ENCODE measurements at places on chromosomes 13 and 19. TPM values are rescaled to one million over a fixed set of nuclear protein-coding genes. Genes with fewer than 3 reads are reported as not detected.

Gene DCLK1
- 1.6 TPM for total RNA-seq

Gene VSIG10L
- 5.9 TPM for total RNA-seq

Gene PSG4
- total RNA-seq: not detected

Gene ZNF737
- total RNA-seq: 14.2 TPM

Gene LATS2
- total RNA-seq: 29.8 TPM

Gene STARD13
- total RNA-seq: 63.8 TPM

Gene MBD3L2
- not detected for total RNA-seq

Gene CPB2
- not detected for total RNA-seq

Gene KCNRG
- 0.69 TPM for total RNA-seq

Gene IZUMO1
- 3.3 TPM for total RNA-seq

Gene DPF1
- 6.0 TPM for total RNA-seq

Gene ACER1
- not detected for total RNA-seq

- H3K4me3 ChIP-seq: no peak overlapping the region
- no peak overlapping the region for H3K27ac ChIP-seq
- H3K4me1 ChIP-seq: peaks cover 8% of the 10 kb centered on the region
- DNase-seq: peak; percentile 50
Measured at GRCh38 chr19:4660181-4660791, 9.9 kb downstream of the MYDGF start.

DNA sequence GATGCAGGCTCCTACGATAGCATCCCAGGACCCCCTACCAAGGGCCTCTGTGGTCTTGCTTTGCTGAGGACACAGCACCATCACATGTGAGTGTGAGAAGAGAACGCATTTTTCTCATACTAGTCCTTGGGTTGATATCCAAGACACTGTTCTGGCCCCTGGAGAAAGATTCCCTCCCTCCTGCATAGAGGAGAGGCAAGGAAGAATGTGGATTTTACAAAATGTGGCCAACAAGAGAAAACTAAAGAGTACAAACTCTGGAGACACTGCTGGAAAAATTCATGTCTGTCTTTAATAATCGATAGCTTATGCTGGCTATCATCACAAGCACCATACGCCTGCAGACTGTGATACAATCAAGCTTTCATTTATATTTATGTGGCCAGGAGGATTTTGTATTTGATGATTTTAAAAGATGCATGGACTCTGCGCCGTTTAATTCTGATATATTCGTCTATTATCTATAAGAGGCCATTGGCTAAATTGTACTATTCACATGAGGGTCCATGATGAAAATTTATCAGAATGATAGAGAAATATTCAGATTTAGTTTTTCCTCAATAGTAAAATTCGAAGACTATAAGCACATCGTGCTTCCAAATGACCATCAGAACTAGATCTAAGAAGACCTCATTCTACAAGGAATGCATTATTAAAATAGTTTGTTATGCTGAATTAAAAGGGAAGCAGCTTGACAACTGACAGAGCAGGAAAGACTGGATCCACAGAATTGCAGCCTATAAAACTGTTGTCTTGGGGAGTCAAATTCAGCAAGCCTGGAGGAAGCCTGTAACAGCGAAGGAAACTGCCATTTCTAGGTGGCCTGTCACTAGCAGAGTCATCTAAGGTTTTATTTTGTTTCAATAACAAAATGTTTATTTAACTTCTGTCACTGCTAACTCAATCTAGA is 578.7 kb downstream of the DIAPH3 start:
- H3K4me1 ChIP-seq: peaks cover 5% of the 10 kb centered on the region
- DNase-seq: no peak
- H3K27me3 ChIP-seq: peaks cover 3% of the 10 kb centered on the region
- H3K4me3 ChIP-seq: no peak overlapping the region
- H3K36me3 ChIP-seq: no peaks in the 10 kb centered on the region

GRCh38 chr13:30395192-30396158 is 26.8 kb upstream of the UBE2L5 start:
- H3K36me3 ChIP-seq: no peaks in the 10 kb centered on the region
- DNase-seq: peak; percentile 36
- H3K27me3 ChIP-seq: peaks cover 5% of the 10 kb centered on the region
- H3K4me1 ChIP-seq: peaks cover 4% of the 10 kb centered on the region

DNA sequence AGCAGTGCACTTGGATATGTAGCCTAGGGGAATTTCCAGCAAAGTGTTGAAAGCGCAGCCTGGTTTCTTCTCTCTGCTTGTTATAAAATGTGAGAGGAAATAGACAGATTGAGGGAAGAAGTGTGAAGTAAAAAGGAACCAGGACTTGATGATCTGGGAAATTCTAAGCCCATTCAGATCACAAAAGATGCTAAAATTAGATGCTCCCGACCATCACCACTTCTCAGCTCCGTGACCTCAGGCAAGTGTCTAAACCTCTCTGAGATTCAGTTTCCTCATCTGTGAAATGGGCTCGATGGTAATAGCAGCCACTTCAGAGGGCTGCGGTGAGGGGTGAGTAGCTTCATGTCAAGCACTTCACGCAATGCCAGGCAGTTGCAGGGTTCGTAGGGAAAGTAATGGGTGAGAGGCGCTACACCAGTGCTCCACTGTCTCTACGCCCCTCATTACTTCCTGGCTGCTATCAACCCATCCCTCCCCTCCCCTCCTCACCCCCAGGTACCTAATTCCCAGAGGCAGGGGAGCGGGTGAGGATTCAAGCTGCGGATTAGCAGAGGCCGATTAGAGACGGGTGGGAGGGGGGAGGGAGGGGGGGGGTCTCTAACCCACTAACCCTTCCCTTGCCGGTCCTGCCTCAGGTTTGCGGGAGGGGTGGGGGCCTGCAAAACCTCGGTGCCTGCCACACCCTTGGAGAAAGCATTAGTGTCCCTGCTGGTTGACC is 9.0 kb upstream of the NFIC start:
- no peak for DNase-seq
- no peaks in the 10 kb centered on the region for H3K4me1 ChIP-seq
- H3K27me3 ChIP-seq: peaks cover 27% of the 10 kb centered on the region
- H3K27ac ChIP-seq: no peak overlapping the region
- H3K4me3 ChIP-seq: peak overlapping the region; percentile 84

- no peak overlapping the region for H3K4me3 ChIP-seq
- H3K4me1 ChIP-seq: no peaks in the 10 kb centered on the region
- peaks cover 4% of the 10 kb centered on the region for H3K27me3 ChIP-seq
- no peak for DNase-seq
Measured at GRCh38 chr19:40335101-40335500, 13.1 kb downstream of the C19orf47 start.

DNA sequence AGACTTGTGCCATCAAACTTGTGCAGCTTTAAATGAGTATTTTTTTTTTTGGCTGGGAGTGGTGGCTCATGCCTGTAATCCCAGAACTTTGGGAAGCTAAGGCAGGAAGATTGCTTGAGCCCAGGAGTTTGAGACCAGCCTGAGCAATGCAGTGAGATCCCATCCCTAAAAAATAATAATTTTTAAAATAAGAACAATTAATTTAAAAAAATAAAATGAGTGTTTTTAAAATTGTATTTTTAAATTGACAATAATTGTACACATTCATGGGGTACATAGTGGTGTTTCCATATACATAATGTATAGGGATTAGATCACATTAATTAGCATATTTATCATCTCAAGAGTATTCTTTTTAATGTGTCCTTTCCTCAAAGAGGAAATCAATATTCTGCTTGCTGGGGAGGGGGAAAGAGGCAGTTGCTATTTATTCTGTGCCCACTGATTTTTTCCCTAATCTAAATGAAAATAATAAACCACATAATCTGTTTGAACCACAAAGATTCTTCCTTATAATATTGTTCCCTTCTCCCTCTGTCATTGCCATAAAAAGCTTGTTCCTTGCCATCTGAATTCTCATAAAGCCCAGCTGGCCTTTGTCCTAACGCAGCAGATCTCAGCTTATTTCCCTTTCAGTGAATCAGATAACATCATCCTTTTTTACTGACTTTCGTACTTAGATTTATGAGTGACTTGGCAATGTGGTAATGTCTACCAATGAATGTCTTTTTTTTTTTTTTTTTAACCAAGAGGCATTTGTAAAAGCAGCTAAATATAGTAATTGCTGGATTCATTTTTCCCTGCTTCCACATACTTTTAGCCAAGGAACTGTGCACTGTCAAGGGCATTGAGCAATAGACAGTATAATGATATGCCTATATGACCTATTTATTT is 81.8 kb upstream of the RUBCNL start:
- H3K36me3 ChIP-seq: no peaks in the 10 kb centered on the region
- no peaks in the 10 kb centered on the region for H3K4me1 ChIP-seq
- H3K4me3 ChIP-seq: no peak overlapping the region
- H3K27me3 ChIP-seq: peaks cover 3% of the 10 kb centered on the region
- no peak for DNase-seq

GRCh38 chr19:38020311-38020710 is 113.3 kb downstream of the SIPA1L3 start:
- H3K36me3 ChIP-seq: no peaks in the 10 kb centered on the region
- H3K27ac ChIP-seq: peak overlapping the region; percentile 87
- no peak for DNase-seq
- peaks cover 4% of the 10 kb centered on the region for H3K27me3 ChIP-seq

GRCh38 chr19:35744430-35745327 is 539 bp downstream of the U2AF1L4 start:
- H3K36me3 ChIP-seq: peaks cover 11% of the 10 kb centered on the region
- peak overlapping the region; percentile 99 for H3K27ac ChIP-seq
- peak overlapping the region; percentile 98 for H3K4me3 ChIP-seq
- peaks cover 40% of the 10 kb centered on the region for H3K4me1 ChIP-seq
- peak; percentile 93 for DNase-seq
- peaks cover 20% of the 10 kb centered on the region for H3K27me3 ChIP-seq

GRCh38 chr19:4878491-4878968 is 11.1 kb upstream of the PLIN3 start:
- no peak overlapping the region for H3K27ac ChIP-seq
- no peaks in the 10 kb centered on the region for H3K4me1 ChIP-seq
- no peak for DNase-seq

DNA sequence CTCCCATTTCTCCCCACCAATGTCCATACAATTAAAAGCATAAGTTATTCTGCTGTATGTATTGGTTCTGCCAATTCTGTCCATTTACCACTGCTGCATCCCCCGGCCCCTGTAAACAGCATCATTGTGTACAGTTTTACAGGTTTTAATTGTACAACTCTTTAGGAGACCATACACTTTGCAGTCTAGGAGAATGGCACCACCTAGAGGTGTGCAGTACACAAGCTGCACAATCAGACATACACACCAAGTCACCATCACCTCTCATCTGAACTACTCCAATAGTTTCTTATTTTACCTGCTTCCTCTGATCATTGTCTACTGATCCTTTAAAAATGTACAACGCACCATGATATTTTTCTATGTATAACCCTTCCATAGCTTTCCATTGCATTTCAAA is 855.9 kb upstream of the KLHL1 start:
- H3K4me1 ChIP-seq: no peaks in the 10 kb centered on the region
- H3K36me3 ChIP-seq: no peaks in the 10 kb centered on the region
- H3K27me3 ChIP-seq: no peaks in the 10 kb centered on the region
- no peak overlapping the region for H3K4me3 ChIP-seq

GRCh38 chr13:110714797-110715394 is 1.4 kb downstream of the ING1 start:
- peaks cover 14% of the 10 kb centered on the region for H3K36me3 ChIP-seq
- H3K4me3 ChIP-seq: peak overlapping the region; percentile 98
- peak overlapping the region; percentile 94 for H3K27ac ChIP-seq
- peak; percentile 53 for DNase-seq

DNA sequence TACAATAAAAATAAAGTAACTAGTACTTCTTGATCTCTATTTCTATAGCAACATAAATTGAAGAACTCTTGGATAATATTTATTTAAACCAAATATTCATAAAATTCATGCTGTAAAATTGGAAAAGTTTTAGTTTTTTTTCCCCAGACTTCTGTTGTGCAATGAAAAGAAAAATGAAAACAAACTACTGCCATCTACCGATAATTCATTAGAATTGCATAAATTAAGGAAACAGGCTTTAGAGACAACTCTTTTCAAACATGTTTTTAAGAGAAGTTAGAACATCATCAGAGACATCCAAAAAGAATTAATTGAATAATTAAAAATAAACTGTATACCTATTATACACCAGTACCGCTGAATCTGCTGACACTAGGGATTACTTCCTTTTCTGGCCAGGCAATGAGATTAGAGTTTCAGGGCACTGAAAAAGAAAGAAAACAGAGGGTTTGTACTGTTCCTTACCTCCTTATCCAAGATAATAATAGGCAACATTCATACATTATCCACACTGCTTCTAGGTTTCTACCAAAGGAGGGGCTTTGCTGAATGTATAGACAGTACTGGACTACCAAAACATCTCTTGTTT is 4.9 kb downstream of the CCDC122 start:
- H3K36me3 ChIP-seq: peaks cover 7% of the 10 kb centered on the region
- no peak overlapping the region for H3K27ac ChIP-seq
- H3K4me1 ChIP-seq: peaks cover 15% of the 10 kb centered on the region
- H3K27me3 ChIP-seq: peaks cover 2% of the 10 kb centered on the region
- H3K4me3 ChIP-seq: no peak overlapping the region

GRCh38 chr13:73335944-73336343 is 277.1 kb downstream of the KLF5 start:
- no peak overlapping the region for H3K27ac ChIP-seq
- DNase-seq: no peak
- no peaks in the 10 kb centered on the region for H3K4me1 ChIP-seq
- H3K27me3 ChIP-seq: no peaks in the 10 kb centered on the region
- no peaks in the 10 kb centered on the region for H3K36me3 ChIP-seq
- H3K4me3 ChIP-seq: no peak overlapping the region

GRCh38 chr19:42292042-42292960 is 9.6 kb upstream of the PRR19 start:
- H3K27ac ChIP-seq: no peak overlapping the region
- H3K4me1 ChIP-seq: no peaks in the 10 kb centered on the region
- no peak for DNase-seq
- peak overlapping the region; percentile 86 for H3K4me3 ChIP-seq
- H3K36me3 ChIP-seq: peaks cover 15% of the 10 kb centered on the region

DNA sequence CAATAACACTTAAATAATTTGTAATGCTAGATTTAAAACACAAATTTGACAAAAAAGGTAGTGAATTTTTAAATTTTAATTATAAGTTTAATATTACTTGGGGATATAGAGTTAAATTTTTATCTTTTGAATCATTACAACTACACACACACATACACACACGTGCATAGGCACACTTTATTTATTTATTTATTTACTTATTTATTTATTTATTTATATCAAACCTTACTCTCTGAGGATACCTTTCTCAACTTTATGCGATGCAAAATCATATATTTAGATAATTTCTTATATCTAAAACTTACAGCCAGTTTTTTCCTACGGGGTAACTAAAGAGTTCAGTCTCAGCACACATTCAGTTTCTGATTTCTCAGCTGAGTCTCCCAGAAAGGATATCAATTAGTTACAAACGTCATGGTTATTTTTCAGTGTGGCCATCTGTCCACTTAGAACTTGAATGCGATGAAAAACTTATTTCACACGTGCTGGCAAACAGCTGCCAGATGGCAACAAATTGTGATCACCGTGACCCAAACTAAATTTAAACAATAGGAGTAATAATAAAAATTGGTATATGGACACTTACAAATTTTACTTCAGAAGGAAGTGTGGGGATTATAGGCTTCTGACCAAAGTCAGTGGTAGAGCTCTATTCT is 683.1 kb upstream of the PRR20A start:
- no peaks in the 10 kb centered on the region for H3K4me1 ChIP-seq
- H3K27me3 ChIP-seq: no peaks in the 10 kb centered on the region
- DNase-seq: no peak
- H3K27ac ChIP-seq: no peak overlapping the region
